Activated T-cell treated with anti-CD3 and anti-CD28 coated beads, Interleukin-2, amount 50 U/mL, for 24 hours (primary cell): ENCODE measurements at places on chromosomes 5 and 9.

- no peak for DNase-seq
These were observed 255.2 kb upstream of the TNC start for GRCh38 chr9:115373000-115373709.

GRCh38 chr5:86542532-86542931 is 75.2 kb upstream of the COX7C start:
- no peak for DNase-seq

- DNase-seq, result no peak
These were observed 32.7 kb downstream of the MTAP start for GRCh38 chr9:21835121-21835520.

DNA sequence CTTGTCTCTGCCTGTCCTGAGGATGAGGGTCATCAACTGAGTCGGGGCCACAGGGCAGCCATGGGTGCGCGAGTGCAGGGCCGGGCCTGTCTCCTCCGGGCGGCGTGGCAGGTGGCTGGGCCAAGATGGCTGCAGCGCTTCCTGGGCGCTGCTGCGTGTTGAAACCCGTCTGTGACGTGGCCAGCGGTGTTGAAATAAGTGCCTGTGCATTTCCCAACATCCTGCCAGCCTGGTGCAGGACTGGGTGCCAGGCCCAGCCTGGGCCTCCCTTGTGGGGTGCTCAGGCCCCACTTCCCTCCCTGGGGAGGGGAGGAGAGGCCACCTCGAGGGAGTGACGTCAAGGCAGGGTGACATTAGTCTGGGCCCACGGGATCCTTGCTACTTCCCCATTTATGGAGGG is 45.5 kb downstream of the RXRA start:
- DNase-seq, result no peak

GRCh38 chr9:128191406-128192046 is at the start of gene CIZ1:
Gene CIZ1, minus strand, starts transcription at chr9:128191572. Its CDS starts 715 bp downstream, at chr9:128190857.
- DNase-seq, result peak; percentile 86

- DNase-seq, result no peak
These were observed 545 bp downstream of the PALM2AKAP2 start for GRCh38 chr9:109780453-109781033.
